ENCODE measurements at places on chromosomes 5 and 9.
A peak's percentile ranks its signal among the peaks of the same experiment; 100 is the strongest.

DNA sequence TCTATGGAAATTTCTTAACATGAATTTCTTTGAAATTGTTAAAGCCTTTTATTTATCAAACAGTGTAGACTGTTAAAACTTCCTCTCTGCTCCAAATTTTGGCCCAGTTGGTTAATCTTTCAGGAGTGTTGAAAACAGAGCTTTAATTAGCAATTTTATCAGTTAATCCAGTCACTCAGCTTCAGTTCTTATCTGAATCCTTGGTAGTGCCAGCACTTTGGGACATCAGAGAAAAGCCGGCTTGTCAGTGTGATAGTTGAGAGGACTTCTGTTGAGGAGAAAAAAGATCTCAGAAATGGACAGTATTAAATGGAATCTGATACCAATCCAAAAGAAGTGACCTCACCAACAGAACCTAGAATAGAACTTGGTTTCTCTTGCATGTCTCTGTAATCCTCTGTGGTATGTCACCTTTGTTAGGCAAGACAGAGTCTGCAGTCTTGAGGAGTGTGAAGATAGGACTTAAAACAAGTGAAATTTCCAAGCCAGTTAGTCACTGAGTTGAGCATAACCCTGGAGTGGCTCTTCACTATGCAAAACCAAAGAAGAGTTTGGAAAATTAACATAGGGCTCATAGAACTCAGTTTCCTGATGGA is 251.8 kb downstream of the NNT start:
- DNase-seq: no peak

- peak; percentile 58 for DNase-seq
Measured at GRCh38 chr9:131420980-131421624, 27.2 kb downstream of the PRRC2B start.

DNA sequence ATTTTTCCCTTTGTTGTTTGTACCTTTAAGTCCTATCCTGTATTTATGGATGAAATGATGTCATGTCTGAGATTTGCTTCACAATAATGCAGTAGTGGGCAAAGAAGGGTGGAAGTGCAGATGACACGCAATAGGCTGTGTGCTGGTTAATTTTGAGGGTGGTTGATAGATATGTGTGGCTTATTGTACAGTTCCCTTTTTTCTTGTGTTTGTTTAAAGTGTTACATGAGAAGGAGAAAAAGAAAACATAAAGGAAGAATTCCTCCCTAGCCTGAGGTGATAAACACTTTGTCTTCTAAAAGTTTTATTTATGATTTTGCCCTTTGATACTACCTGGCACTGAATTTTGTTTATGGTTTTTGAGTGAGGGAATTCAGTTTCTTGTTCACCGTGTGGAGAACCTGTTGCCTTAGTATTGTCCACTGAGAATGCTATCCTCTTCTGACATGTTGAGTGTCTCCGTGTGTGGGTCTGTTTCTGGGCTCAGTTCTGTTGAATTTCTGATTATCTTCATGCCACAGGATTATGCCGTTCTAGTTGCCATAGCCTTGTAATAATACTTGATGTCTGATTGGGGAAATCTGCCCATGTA is 52.3 kb upstream of the FAM120AOS start:
- no peak for DNase-seq

DNA sequence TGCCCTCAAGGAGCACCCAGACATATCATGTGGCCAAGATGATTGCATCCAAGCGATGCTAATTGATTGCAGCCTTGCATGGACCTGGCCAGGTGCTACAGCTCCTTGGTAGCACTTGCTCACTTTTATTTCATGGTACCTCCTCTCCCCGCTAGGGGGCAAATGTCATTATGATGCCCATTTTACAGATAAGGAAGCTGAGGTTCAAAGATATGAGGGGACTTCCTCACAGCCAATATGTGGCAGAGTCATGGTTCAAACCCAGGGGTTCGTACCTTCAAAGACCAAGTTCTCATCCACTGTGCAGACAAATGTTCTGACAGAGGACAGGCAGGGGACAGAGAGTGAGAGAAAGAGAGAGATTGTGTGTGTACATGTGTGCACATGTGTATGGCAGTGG is 21.9 kb upstream of the KCNMB1 start:
- DNase-seq: no peak

GRCh38 chr9:130433168-130433946 is 11.4 kb upstream of the ASS1 start:
- DNase-seq: peak; percentile 82

DNA sequence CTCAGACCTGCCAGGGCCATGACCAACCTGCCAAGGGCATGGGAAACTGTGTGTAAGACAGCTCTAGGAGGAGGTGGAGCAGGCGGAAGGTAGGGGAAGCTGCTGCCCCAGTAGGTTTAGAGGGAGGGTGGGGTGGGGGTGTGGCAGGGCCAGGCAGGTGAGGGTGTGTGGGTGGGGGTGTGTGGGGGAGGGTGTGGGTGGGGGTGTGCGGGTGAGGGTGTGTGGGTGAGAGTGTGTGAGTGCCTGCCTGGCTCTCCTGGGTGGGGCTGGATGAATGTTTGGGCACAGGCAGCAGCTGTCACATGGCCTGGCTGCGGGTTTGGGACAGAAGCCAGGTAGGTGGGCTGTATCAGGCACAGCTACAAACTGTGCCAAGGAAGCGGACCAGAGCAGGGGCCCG is 8.8 kb upstream of the N4BP3 start:
- no peak for DNase-seq

DNA sequence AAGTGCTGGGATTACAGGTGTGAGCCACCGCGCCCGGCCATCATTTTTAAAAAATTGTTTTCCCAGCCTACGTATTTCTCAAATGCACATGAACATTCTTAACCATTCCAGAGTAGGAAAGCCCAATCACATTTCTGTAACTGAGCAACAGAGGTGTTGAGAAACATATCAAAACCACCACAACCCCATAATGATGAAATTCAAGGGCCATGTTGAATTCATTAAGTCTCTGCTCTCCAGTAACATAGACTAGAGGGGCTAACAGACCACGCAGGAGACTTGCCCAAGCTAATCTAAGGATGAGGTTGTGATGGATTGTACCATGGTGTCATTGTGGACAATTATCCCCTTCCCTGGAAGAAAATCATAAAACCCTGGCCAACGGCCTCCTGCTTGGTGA is 52.9 kb downstream of the MYO10 start:
- DNase-seq: no peak

DNA sequence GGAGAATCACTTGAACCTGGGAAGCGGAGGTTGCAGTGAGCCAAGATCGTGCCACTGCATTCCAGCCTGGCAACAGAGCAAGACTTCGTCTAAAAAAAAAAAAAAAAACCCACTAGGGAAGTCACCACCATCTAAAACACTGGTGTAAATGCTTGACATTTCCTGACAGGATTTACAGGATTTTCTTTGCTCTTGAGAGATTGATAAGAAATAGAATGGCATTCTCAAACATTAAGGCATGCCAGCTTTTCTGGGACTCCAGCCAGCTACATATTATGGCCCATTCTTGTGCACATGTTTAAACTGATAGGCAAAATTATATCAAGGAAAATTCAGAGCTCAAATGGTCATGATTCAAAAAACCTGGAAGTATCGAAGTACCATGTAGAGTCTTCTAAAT is 28.7 kb downstream of the GTF3C4 start:
- DNase-seq: no peak

DNA sequence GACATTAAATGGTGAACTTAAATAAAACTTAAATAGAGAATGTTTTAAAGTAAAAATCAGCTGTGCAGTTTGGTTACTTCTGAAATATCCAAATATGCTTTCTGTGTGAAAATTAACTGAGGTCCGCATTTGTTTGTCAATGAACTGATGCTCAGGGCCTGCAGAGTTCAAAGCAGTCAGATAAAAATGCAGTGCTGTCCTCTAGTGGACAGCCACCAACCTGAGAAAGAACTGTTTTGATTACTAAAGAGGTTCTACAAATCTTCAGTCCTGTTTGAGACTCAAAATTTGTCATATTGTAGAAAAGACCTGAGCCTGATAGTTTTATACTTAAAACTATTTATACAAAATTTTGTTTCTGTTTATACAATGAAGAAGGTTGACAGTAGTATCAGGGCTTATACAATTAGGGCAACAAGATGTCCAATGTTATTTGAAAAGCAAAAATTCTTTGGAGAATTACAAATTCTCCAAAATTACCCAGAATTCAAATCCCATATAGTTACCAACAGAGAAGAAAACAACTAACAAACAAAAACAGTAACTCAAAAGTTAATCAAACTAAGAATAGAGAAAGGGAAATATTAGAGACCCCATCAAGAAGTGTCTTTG is 232.3 kb upstream of the TBCA start:
- DNase-seq: peak; percentile 56

DNA sequence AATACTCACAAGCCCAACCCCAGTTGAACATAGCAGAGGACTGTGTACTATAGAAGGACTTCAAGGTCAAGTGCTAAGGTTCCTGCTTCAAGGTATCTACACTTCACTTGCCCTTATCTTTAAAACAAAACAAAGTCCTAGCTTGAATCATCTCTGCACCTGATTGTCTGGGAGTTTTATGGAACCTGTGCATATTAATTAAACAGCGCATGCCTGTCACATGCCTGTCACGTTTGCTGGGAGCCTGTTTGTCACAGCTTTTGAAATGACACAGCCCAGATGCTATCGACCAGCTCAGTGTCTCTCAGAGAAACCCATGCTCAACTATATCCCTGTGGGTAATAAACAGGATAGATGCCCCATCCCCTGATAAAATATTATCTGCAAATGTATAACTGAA is 476.0 kb downstream of the ZSWIM6 start:
- DNase-seq: no peak

DNA sequence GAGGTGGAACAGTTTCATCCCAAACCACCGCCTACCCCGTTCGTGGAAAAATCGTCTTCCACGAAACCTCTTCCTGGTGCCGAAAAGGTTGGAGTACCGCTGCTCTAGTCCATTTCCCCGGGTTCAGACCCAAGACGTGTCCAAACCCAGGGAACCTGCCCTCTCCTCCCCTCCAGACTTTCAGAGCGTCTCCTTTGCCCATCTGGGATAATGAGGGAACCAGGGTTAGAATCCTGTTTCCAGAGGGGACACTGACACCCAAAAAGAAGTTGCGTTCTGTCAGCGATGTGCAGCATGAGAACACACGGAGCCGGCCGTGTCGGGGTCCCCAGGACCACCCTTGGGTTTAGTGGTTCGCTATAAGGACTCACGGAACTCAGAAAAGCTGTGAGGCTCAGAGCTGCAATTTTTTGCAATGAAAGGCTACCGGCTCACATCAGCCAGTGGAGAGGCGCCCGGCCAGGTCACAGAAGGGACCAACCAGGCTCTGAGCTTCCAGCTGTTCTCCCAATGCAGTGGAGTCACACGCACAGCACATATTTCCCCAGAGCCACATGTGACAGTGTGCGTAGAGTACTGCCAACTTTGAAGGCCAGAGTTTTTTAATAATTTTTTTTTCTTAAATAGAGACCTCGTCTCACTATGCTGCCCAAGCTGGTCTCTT is 19.4 kb downstream of the LAMC3 start:
- DNase-seq: no peak

- no peak for DNase-seq
Measured at GRCh38 chr9:129355631-129356030, 177.6 kb upstream of the IER5L start.

DNA sequence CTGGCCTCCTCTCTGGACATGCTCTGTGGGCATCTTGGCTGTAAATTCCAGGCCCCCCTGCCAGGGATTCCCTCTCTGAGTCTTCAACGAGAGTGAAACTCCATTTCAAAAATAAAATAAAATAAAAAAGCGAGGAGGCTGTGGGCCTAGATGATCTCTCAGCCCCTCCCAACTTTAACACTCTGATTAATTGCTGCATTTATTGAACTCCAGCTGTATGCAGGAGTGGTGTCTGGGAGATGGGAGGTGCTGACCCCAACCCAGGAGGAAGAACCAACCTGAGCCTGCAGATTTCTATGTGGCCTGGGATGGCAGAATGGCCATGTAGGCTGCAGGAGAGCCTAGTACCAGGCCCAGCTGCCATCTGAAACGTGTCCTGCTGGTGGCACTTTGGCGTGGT is 154.5 kb upstream of the IER5L start:
- DNase-seq: no peak

DNA sequence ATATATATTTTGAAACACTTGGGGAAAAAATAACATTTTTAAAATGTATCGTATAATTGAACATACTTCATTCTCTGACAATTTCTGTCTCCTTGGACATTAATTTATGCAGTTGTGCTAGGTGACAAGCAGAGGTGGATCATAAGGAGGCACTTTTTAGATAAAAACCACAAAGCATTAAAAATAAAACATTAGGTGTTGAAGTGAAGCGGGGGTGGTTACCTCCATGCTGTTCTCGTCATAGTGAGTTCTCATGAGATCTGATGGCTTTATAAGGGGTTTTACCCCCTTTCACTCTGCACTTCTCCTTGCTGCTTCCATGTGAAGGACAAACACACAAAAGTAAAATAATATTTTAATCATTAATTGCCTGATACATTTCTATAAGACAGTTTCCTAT is 11.9 kb upstream of the COX7C start:
- DNase-seq: no peak
